ENCODE measurements at places on chromosomes 5 and 9.
A peak's percentile ranks its signal among the peaks of the same experiment; 100 is the strongest.

- no peak for DNase-seq
Measured at GRCh38 chr5:85278193-85278592, 893.5 kb upstream of the EDIL3 start.

- DNase-seq = peak; percentile 18
Measured at GRCh38 chr5:158639881-158640592, 459.7 kb downstream of the EBF1 start.

- DNase-seq = no peak
Measured at GRCh38 chr5:59999056-59999455, 105.5 kb upstream of the PDE4D start.

- DNase-seq = no peak
Measured at GRCh38 chr5:53359916-53360517, 120.4 kb upstream of the FST start.

DNA sequence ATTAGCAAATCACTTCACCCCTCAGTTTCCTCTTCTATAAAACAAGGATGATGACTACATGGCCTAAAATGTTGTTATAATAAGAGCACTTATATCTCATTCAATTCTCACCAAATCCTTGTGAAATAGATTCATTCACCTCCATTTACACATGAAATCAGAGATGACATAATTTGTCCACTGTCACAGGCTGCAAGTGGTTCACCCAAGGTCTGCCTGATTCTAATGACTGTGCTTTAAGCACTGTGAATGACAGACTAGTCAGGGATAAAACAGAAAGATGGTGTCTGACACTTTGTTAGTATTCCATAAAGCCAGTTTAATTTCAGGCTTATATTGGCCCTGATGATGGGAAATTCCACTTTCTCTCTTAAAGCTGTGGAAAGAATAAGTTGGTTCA lies 209.5 kb downstream of the MAPKAP1 start:
- no peak for DNase-seq

GRCh38 chr5:170756691-170757090 lies 26.8 kb upstream of the GABRP start:
- DNase-seq = no peak

GRCh38 chr5:75362474-75362975 lies 25.5 kb downstream of the HMGCR start:
- no peak for DNase-seq

DNA sequence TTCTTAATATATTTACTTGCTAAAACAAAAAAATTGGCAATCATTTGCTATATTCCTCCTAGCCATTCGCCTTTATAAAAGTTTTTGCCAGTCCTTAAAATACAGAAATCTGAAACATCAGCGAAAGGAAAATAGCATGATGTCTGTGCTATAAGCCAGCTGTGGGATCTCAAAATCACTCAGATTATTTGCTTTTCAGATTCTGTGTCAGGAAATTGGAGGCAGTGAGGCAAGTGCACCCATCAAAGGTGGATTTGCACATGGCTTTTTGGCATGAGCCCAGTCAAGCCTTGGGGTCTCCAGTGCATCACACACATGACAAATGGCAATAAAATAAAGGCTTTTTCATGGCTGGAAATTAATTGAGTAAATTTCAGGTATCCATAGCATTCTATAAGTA lies 196.8 kb upstream of the DAPK1 start:
- DNase-seq = no peak

- peak; percentile 39 for DNase-seq
Measured at GRCh38 chr9:137626464-137626863, 7.7 kb downstream of the EHMT1 start.

- peak; percentile 17 for DNase-seq
Measured at GRCh38 chr5:179060116-179061008, at the start of gene ZNF354C. TSS of gene ZNF354C (plus strand) at chr5:179060373. CDS start at chr5:179062069, 1,696 bp downstream.

DNA sequence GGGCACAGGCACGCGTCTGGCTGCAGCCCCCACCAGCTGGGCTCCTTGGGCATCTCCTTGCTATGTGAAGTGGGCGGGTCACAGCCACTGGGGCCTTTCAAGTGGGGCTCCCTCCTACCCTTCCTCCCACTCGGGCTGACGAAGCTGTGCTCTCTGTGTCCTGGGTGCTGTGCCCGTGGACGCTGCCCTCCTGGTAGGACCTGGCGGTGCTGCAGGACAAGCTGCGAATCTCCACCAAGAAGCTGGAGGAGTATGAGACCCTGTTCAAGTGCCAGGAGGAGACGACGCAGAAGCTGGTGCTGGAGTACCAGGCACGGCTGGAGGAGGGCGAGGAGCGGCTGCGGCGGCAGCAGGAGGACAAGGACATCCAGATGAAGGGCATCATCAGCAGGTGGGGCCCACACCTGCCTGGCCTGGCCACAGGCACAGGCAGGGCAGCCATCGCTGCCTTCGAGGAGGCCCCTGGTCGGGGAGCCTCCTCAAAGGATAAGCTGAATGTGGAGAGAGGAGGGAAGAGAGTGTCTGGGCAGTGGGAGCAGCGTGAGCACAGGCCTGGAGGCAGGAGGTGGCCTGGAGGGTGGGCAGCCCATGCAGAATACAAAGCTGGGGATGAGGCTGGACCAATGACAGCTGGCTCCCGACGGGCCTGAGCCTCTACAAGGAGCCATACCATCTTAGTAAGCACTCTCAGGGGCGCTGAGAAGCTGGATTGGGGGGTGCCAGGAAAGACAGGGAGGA lies 124.7 kb downstream of the DAB2IP start:
- DNase-seq = no peak

- DNase-seq = no peak
Measured at GRCh38 chr9:127562279-127562796, 49.7 kb upstream of the STXBP1 start.

- DNase-seq = no peak
Measured at GRCh38 chr9:115117999-115118878, at the start of gene TNC. TSS of gene TNC (minus strand) at chr9:115118157. CDS start at chr9:115091018, 27,139 bp downstream.

DNA sequence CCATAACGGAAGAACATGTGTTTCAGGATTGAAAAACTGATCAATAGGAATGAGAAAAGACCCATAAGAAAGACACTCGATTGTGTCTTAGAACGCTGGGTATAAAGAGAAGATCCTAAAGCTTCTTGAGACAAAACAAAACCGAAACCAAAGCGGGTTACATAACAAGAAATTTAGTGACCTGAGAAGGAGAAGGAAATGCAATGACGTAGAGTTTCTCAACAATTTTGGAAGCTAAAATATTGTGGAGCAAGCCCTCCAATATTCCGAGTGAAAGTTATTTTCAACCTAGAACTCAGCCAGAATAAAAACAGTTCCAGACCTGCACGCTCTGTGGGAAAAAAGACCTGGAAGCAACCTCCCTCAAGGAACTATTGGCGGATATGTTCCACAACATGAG lies 81.9 kb upstream of the FREM1 start:
- DNase-seq = peak; percentile 81

DNA sequence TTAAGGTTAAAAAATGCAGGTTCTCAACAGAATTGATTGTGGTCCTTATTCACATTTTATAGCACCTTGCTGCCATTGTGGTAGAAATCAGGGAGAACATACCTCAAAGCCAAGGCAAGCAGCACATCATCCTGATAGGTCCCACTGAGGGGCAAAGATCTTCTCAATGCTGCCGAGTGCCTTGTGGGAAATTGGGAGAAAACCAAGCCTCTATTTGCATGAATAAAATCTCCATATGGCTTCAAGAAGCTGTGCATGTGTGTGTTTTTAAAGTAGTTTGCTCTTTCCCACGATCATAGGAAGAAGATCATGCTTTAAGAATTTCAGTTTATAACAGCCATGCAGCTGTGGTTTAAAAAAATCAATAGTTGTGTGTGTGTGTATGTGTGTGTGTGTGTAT lies 216.9 kb upstream of the FBXL7 start:
- no peak for DNase-seq

DNA sequence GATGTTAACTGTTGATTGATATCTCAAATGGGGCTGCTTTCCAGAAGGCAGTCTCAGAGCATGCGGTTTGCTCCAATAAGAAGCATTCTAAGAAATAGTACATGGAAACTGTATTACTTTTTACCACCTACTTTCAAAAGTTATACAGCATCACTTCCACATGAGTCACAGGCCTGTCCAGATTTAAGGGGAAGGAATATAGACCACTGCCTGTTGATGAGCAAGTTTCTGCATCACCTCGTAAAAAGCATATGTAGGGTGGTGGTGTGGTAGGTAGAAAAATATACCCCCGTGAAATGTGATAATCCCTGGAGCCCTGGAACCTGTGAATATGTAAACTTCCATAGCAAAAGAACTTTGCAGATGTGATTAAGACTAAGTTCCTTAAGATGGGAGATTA lies 816.6 kb upstream of the CDH6 start:
- DNase-seq = no peak

GRCh38 chr5:55547781-55548180 lies 13.0 kb upstream of the PLPP1 start:
- no peak for DNase-seq

- no peak for DNase-seq
Measured at GRCh38 chr5:1910861-1911772, 28.4 kb upstream of the IRX4 start.

GRCh38 chr9:126856326-126856877 lies 4.0 kb upstream of the ZBTB34 start:
- no peak for DNase-seq

DNA sequence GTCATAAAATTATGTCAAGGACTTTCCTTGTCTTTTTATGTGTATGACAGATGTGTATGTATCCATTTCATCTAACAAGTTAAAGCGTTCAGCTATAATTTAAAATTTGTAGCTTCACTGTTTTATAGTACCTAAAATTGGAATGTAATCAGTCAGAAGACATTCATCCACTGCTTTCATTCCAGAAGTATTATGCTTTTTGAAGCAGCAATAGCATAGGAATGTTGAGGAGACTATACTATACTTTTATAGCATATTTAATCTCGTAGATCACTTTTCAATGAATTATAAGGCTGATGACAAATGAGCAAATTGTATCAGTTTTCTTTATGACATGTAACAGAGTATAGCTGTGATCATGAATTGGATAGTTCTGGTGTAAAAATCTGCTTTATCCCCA lies 6.9 kb downstream of the PCDHGA12 start:
- DNase-seq = no peak

DNA sequence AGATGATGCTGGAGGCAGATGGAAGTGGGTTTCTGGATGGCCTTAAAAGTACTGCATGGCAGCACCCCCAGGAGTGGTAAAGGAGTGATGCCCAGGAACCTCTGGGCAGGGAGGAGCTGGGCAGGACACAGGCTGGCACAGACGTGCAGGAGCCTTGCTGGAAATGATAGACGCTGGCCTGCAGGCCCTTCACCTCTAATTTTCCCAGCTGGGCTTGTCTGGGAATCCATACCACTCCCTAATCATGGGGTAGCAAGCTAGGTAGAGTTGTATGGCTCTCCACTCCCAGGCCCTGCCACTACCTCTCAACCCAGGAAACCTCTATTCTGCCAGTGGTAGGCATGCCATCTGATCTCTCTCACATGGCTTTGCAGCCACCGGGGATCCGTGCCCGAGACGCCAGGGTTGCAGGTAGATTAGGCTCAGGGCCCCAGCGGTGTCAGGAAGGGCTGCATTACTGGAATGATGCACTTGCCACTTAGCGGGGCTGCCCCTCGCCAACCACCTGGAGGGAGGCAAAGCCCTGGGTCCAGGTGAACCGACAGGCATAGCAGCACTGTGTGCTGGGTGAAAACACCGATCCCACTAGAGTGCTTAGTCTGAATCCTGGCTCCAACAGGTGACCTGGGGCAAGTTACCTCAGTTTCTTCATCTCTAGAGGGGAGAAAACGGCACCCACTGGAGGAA lies 79.6 kb upstream of the SLC25A51 start:
- DNase-seq = no peak

DNA sequence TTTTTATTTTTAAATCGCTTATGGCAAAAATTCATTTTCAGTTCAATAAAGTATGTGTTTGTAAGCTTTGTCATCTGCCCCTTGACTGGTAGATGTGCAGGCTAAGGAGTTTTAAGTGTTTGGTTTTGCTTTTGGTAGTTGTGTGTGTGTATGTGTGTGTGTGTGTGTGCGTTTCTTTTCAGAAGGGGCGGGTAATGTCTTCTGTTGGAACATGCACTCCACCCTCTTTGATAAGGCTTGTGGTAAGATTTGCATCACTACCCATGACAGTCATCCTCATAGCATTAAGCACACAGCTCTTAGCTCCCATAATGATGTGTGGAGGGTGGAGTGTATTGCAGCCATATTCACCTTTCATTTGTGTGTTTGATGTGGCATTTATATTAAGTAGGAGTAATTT lies 92.1 kb upstream of the FSD1L start:
- peak; percentile 51 for DNase-seq

- DNase-seq = peak; percentile 75
Measured at GRCh38 chr9:98550206-98550820, 158.4 kb downstream of the GABBR2 start.

GRCh38 chr5:17196024-17196423 lies 21.4 kb upstream of the BASP1 start:
- DNase-seq = no peak

- no peak for DNase-seq
Measured at GRCh38 chr9:89455356-89455824, 42.5 kb downstream of the SEMA4D start.

GRCh38 chr9:76630916-76631315 lies 133.3 kb upstream of the PCA3 start:
- DNase-seq = no peak

- no peak for DNase-seq
Measured at GRCh38 chr5:115751176-115751575, 65.3 kb downstream of the CDO1 start.

DNA sequence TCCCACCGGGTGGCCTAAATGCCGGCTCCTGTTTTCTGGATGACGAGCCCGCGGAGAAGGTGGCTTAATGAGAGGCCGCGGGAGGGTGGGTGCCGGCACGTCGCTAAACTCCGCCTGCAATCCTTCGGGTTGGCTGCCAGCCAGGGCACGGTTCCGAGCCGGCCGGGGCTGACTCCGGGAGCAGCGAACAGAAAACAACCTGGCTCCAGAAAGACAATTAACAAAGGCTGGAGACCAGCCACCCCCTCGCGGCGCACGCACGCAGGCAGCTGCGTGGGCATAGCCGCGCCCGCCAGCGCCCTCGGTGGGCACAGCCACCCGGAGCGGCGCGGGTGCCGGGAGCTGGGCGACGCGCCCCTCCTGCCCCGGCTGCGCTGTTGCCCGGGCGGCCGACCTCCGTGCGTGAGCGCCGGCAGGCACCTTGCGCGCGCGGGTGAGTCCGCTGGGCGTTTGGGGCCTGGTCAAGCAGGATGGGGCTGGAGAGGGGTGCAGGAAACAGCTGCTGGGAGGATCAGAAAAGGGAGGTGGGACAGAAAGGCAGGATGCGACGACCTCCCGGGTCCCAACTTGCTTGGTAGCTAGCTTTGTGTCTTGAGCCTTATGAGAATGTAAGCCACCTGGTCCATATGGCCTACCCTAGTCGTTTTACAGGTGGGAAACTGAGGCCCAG lies at the start of gene ARHGEF37:
Gene ARHGEF37 (plus strand): TSS at position 307 of the 670 bp plus-strand sequence. CDS start 16,272 bp downstream, outside the sequence.
- no peak for DNase-seq

- DNase-seq = no peak
Measured at GRCh38 chr5:131081913-131082488, 83.1 kb downstream of the HINT1 start.

DNA sequence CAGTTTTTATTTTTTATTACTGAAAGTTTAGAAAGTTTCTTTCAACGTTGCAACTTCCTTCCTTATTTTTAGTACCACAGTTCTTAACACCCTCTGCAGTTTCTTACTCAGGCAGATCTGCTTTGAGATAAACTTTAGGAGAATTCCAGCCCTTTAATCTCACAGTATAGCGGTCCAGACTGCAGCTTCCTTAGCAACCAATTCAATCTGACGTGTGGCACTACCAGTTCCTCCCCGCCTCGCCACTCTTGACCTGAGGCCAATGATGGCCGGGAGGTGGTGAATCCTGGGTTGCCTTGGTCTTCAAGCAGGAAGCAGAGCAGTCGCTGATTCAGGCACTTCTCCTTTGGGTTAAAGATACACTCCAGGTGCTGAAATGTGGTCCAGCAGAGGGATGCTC lies 334.3 kb upstream of the TRPC7 start:
- DNase-seq = peak; percentile 3

Measured in MV-4-11 (cell line).